ENCODE measurements at places on chromosomes 2 and 18.

GRCh38 chr2:24659862-24660261, 133.3 kb downstream of the PTRHD1 start:
- no peak for DNase-seq

DNA sequence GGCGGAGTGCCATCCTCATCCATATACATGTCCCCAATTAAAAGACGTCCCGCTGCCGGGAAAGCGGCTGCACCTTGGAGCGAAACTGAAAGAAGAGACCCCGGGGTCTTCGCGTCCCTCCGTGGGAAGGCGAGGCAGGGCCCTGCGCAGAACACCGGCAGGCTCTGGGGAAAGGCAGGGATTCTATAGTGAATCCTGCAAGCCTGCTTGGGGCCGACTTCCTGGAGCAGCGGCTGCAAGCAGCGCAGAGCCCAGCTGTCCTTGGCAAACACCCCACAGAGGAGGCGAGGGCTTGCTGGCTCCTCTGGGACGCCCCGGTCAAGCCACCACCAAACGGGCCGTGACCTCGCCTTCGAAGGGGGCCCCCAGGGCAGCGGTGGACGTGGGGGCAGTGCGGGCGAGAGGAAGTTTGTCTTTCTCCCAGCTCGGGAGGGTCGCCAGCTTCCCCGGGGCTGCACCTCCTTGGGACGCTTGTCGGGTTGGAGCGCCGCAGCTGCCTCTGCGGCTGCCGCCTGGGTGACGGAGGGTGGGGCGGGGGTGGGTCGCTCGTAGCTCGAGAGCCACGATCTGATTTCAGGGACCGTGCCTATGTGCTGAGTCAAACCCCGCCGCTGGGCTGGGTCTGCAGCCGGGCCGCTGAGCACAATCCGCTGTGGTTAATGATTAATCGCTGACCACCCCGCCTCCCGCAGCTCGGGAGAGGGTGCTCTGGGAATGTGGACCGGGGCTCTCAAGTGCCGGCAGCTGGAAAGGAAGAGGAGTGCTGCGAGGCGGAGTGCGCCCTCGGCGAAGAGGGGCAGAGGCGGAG, 486 bp upstream of the GPR39 start:
- no peak for DNase-seq

GRCh38 chr2:74632209-74632938, 15.8 kb downstream of the M1AP start:
- DNase-seq = no peak

GRCh38 chr18:58392324-58393000, 236.4 kb downstream of the ALPK2 start:
- DNase-seq = no peak

- no peak for DNase-seq
Observed at GRCh38 chr2:234808907-234809306, 142.9 kb upstream of the SH3BP4 start.

DNA sequence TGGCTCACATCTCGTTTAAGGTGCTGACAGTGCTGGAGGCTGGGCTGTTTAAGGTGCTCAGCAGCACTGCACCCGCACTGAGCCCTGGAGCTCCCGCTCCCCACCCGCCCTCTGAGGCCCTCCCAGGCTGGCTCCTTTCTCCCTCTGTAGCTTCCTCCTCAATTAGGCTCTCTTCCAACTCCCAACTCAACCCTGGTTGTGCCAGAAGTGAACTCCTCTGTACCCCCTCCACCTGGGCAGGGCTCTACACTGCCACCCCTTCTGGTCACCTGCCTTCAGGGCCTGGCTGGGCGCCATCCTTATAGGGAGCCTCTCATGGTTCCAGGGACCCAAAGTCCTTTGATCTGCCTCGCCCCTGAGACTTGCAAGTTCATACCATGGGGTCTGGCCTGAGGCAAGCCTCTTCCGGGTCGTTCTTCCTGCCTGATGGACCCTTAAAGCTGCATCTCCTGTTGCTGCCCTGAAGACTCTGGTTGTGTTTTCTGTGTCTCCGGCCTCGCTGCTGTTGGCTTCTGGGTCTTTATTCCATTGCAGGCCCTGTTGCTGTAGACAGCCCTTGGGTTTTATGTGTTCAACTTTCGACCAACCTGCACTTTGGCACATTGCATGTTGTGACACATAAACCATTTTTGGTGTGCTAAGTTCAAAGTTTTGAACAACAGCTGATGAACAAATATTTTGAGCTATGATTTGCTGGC, 199.6 kb downstream of the LDLRAD4 start:
- DNase-seq = no peak

GRCh38 chr18:52367953-52368742, 28.2 kb downstream of the DCC start:
- DNase-seq = no peak

DNA sequence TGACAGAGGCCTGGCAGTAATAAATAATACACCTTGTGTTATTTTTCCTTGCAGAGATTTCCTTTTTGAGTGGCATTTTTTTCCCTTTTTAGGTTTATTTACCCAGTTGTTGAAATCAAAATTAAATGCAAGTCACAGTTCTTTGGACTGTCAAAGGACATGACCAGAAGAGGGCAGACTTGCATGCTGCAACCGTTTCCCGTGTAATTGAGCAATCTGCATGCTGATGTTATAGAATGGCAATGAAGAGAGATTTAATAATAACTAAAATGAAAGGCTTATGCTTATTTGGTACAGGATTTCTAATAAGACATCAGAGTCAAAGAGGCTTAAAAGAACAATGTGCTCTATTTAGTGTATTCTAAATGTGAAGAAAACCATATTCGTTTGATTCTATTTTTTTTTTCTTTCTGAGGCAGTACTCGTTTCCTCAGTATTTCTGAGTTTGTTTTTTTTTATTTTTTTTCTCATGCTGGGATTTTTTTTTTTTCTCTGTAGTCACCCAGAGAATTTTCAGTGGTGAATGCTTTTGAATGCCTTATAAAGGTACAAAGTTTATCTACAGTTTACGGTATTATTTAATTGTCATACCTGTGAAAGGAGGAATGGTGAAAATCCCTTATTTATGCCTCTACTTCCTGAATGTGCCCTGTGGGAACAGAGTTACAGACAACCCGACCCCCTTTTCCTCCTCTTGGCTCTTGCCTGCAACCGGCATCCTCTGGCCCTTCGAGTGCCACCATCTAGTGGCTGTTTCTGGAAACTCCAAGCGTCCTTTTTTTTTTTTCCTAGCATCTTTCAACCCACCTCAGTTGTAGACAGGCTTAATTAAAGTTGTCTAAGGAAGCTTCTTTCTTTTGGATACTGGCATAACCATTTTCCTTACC, 368.5 kb downstream of the LRRTM1 start:
- DNase-seq = no peak

GRCh38 chr2:36357847-36358659, 2.5 kb downstream of the CRIM1 start:
- DNase-seq = no peak

DNA sequence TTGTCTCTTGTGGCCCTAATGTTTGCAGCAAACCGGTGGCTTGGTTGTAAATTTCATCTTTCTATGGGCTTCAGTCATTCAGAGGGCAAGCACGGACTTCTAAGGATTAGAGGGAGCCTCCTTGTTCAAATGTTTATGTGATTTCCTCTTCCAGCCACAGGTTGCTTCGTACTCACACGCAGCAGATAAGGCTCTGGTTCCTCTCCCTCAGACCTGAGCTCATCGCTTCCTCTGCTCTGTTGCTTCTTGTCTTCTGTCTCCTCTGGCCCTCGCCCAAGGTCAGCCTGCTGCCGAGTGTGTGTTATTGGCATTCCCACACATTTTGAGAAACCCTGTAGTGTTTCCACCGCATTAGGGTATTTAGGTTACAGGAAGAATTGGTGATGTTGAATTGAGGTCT, 44.0 kb downstream of the MYL12B start:
- no peak for DNase-seq

GRCh38 chr2:235005603-235006259, 53.9 kb downstream of the SH3BP4 start:
- no peak for DNase-seq

All from GM18507 (cell line).